ENCODE measurements at places on chromosomes 6 and 20. TPM values are rescaled to one million over a fixed set of nuclear protein-coding genes. Genes with fewer than 3 reads are reported as not detected.

DNA sequence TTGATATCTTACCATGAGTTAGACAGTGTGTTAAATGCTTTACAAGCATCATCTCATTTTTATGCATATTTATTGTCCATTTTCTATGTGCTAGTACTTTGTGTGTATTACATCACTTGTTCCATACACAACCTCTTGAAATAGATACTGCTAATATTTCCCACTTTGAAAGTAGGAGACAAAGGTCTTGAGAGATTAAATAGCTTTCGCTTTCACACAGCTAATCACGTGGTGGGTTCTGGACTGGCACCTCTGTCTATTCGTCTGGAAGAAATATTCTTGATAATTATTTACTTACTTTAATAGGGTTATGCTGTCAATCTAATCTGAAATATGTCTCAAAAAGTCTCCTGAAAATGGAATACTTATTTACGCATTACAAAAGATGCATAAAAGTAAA lies 30.2 kb downstream of the EPHA7 start:
- DNase-seq = no peak

Gene SLC35D3
- total RNA-seq = not detected

Gene SNAP25
- 0.69 TPM for total RNA-seq

DNA sequence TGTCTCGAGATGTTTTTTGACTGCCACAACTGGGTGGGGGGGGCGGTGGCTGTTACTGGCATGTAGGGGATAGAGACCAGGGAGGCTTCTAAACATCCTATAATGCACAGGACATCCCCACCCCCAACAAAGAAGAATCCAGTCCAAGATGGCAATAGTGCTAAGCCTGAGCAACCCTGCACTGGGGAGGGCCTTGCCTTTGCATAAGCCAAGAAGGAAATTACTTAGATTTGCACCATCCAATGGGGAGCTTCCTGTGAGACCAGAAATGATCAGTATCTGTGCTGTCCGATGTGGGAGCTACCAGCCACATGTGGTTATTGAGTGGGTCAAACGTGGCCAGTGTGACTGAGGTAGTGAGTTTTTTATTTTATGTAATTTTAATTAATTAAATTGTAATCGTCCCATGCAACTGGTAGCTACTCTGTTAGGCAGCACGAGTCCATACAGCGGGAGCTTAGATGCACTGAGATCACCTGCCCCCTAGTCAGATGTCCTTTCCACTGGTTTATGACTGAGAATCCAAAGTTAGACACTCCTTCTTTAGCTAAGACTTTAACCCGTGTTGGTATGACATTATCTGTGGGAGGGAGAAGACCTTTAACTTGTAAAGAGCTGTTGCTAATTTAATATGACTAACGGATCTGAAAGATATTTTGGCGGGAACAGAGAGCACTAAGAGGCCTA lies 97.4 kb upstream of the NEDD9 start:
- DNase-seq = no peak
